ENCODE measurements at places on chromosomes 11 and 22. TPM values are rescaled to one million over a fixed set of nuclear protein-coding genes. Genes with fewer than 3 reads are reported as not detected.
A peak's percentile ranks its signal among the peaks of the same experiment; 100 is the strongest.

The DCHS1 gene
- total RNA-seq = 54.1 TPM

The TSSK2 gene
- not detected for total RNA-seq

The NAALAD2 gene
- total RNA-seq = 0.26 TPM

The OR2D2 gene
- 0.25 TPM for total RNA-seq

The LRRC51 gene
- 4.2 TPM for total RNA-seq

The KCNJ1 gene
- 0.13 TPM for total RNA-seq

The MB gene
- total RNA-seq = not detected

- no peak for DNase-seq
Measured at GRCh38 chr11:71456294-71456693, 3.3 kb downstream of the NADSYN1 start.

DNA sequence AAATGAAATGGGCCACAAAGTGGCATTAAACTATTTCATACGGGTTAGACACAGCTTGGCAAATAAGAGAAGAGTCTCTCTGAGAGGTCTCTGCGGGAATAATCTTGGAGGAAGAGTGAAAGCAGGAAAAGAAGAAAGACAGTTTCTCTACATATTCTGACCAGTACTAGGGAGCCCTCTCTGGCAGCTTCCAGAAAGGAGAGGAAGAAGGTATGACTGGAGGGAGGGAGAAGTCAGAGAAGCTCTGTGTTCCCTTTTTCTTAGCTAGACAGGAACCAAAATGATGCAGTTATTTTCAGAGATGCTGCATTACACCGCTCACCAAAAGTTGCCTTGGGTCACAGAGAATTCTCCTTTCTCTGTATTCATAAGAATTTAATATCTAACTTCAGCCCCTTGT, 382.1 kb downstream of the KCNA4 start:
- DNase-seq = no peak

- DNase-seq = no peak
Measured at GRCh38 chr22:22616636-22617035, 27.8 kb upstream of the GGTLC2 start.

DNA sequence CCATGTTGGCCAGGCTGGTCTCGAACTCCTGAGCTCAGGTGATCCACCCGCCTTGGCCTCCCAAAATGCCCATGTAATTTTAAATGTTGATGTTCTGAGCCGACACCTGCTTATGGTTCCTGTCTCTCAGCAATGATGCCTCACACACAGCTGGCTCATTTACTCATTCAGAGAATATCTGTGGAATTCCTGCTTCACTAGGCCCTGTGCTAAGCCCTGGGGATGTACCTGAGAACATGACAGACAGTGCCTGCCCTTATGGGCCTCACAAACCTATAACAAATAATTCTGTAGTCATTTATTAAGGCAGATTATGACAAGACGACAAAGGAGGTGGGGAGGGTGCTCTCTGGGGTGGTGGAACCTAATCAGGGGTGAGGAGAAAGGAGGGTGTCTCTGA, 93.7 kb downstream of the PRR5L start:
- DNase-seq = no peak

DNA sequence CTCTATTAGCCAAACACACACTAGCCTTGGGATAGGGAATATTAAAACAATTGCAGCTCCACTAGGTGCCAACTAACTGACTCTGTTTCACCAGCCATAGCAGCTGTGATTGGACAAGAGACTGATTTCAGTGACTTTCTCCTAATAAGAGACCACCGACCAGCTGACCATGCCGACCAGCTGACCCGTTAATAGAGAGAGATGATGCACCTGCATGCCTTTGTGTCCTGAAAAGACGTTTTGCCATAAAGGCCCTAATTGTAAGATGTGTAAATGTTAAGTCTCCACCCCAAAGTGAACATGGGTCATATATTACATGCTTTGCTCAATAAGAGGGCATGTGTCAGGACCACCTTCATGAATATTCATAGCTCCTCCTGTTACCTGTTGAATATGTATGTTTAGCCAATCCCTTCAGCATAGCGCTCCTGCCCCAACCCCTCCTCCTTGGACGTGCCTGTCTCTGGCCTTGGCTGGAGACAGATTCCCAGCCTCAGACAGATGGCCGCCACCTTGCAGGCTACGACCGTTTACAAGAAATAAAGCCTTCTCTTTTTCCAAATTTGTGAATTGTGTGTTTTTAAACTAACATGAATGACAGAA, 1.3 kb upstream of the NADSYN1 start:
- DNase-seq = no peak

DNA sequence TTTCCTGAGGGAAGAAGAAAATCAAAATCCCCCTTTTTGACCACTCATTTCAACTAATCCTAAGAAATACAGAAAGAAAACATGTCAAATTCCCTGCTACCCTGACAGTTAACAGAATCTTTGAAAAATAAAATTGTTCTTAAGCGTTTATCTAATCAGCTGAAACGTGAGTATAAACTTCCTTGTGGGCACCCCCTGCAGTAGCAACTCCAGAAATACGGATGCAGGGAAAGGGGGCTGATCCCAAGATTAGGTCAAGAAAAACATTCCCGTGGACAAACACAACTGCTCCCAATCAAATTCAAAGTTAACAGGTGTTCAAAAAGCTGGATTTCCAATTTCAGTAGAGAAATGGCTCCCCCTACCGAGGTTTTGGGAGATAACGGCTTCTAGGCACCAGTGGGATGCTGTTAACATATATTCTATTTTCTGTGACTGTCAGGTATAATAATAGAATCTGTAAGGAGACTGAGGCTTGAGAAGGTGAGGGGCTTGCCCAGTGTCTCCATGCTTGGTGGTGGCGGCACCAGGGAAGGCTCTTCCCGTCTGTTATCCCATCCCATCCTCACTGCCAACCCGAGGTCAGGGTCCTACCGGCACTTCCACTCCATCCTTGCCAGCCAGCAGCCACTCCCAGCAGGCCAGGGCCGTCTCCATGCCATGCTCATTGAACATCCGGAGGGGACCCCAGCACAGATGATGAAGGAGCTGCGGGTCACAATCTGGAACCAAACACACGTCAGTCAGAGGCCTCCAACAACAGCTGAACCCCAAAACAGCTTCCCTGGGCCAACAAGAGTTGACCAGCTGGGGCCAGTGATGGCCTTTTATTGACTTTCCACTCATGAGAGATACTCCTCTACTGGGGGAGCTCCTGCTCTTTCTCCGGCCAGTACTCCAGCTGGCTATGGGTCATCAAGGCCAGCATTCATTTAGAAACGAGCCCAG, 32.0 kb upstream of the SERPIND1 start:
- peak; percentile 42 for DNase-seq

DNA sequence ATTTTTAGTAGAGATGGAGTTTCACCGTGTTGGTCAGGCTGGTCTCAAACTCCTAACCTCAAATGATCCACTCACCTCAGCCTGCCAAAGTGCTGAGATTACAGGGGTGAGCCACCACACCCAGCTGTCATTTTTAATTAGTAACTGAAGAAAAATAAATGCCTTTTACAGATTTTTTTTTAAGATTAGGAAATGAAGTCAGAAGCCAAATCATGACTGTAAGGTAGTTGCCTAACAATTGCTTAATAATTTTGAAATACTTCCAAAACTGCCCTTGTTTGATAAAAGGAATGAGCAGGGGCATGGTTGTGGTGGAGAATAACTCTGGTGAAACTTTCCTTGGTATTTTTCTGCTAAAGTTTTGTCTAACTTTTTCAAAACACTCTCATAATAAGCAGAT, 98.9 kb upstream of the SLC5A12 start:
- DNase-seq = no peak

DNA sequence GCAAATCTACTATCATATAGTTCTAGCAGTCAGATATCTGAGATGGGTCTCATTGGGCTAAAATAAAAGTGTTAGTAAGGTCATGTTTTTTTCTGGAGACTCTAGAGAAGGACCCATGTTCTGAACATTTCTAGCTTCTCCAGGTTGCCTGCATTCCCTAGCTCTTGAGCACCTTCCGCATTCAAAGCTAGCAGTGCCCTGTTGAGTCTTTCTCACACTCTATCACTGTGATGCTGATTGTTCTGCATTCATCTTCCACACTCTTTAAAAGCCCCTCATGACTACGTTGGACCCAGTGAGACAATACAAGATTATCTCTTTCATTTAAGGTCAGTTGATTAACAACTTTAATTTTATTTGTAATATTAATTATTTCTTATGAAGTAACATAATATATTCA, 433.3 kb upstream of the CHORDC1 start:
- DNase-seq = no peak

DNA sequence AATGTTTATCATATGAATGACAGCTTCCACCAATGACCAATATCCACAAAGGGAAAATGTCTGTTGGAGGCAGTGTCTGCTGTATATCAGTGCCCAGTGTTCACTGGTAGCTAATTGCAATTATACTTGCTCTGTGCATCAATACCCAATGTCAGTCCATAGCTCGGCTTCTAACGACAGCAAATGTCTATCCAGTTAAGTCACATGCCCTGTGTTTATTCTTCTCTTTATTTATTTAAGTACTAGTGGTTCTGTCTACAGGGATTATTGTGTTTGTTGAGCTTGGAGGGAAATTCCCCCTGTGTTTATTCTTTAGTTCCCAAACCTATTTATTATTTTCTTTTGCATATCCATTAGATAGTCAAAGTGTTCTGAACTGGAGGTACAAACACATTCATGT, 18.6 kb downstream of the TSKU start:
- DNase-seq = no peak

DNA sequence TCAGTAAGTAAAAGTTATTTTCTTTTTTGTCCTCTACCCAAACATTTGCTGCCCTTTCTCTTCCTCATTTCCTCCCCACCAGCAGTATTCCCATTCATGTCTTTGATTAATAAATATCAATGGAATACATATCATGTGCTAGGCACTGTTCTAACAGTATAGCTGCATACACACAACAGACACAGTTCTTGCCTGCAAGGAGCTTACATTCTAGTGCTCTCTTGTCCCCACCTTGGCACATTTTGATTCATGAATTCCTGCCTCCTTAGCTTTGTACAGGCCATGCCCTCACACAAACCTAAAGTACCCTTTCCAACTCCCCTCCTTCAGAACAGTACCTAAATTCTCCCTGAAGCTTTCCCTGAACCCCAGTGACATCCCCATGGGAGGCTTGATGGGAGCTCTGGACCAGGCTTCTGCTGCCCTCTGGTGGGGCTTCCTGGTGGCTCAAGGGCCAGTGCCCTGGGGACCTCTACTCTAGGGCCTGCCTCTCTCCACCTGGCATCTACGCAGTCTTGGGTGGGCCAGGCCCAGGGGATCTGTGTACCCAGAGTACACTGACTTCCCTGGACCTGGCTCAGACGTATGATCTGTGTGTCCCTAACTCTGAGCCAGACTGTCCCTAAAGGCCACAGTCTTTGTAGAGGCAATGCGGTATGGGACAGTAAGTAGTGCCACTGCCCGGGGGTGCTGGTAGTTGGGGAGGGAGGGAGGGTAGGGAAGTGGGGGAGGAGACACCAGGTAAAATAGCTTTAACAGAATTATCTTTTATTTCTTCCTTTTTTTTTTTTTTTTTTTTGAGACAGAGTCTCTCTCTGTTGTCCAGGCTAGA, 14.1 kb downstream of the RPS13 start:
- peak; percentile 53 for DNase-seq

DNA sequence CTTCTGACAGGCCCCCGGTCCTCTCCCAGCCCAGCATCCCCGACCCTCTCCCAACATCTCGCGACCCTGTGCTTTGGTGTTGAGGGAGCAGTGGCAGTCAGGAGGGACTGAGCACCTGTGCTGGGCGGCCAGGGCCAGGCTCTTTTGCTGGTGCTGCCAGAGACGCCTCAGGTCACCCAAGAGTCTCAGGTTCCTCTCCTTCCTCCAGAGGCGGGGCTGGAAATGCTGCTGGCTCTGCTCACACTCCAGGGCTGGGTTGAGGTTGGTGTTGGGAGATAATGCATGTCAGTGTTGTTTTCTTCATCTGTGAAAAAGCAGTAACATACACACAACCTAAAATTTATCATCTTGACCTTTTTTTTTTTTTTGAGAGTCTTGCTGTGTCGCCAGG, 1.2 kb upstream of the IGLL1 start:
- DNase-seq = no peak

DNA sequence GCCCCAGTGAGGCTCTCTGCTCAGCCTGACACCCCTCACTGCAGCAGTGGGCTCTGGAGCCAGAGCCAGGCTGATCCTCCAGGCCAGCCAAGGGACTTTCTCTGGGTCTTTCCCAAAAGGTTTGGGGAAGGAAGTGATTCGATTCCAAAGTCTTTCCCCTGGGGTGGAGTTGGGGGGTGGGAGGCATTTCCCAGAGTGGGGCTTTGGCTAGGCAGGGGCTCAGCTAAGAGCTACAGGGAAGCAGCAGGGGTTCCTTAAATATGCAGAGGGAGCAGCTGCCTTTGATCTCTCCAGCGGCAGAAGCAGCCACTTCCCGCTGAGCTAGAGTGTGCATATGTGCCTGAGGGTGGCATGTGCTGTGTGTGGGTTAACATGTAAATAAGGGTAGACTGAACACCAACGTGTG, 192.9 kb downstream of the INSC start:
- DNase-seq = no peak

GRCh38 chr11:24389575-24389974, 107.3 kb upstream of the LUZP2 start:
- no peak for DNase-seq

DNA sequence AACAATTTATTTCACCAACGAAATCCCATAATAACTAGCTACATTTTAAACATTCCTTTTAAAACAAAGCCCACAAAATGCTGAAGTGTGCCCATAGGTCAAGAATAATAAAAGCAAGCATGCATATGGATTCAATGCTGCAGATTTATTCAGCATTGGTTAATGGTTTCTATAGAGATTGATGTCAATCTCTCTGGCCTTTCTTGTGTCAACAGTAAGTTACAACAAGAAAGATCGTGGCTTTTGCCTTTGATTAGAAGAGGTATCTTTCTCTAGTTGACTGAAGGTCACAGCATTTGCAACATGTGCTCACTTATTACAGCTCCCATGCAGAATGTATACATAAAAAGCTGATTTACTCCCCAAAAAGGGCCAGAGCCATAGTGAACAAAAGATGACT, 1.4 kb upstream of the SOX6 start:
- no peak for DNase-seq

Data from dermis microvascular lymphatic vessel endothelial cell (primary cell).